ENCODE measurements at places on chromosomes 16 and 17.

DNA sequence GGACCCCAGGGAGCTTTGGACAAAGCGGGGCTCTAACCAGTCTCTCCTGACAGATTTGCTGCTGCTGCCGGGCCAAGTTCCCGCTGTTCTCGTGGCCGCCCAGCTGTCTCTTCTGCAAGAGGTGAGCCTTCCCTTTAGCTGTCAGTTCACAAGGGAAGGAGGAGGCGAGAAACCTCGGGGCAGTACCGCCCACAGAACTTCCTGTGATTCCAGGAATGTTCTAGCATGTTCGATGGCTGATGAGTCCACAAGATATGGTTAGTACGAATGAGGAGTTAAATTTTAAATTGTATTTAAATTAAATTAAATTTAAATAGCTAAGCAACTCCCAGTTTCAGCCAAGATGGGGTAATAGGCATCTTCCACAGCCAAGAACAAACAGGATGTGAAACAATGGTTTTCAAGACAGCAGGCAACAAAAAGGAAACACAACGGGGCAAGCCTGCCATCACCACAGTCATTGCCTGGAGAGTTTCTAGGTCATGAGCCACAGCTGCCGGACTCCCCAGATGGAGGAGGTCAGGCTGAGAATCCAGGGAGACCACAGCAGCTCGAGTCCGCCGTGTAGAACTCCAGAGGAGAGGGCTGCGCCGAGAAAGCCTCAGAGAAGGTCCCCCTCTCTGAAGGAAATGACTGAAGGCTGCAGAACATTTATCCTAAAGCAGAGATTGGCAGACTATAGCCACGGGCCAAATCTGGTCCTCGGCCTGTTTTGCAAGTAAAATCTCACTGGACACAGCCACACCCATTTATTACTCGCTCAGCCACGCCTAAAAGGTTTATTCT lies 9.5 kb upstream of the TCF25 start:
- DNase-seq, result no peak

- DNase-seq, result no peak
Observed at GRCh38 chr17:7403043-7403726, 712 bp downstream of the TMEM256 start.

DNA sequence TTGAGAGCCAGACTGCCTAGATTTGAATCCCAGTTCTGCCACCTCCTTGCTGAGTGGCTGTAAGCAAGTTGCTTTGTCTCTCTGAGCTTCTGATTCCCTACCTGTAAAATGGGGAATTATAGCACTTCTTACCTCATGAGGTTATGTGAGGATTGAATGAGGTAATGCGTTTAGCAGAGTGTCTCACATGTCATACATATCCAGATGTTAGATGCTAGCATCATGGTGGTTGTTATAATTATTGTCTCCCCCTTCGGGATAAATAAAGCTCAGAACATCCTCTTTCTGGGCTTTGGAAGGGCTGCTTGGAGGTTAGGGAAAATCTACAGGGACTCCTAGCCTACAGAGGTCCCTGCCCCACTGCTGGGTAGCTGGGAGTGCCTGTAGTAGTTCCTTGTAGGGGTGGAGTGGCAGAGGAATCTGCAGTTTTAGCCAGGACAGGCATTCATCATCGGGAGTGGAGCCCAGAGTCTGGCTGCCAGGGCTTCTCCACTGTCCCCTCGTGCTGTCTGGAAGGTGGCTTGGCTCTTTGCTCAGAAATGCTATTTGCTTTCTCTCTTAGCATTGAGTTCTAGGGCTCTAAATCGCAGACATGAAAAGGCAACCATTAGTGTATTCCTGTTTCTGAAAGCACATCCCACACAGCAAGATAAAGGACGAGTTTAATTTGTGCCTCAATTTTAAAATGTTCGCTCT lies 137.9 kb upstream of the CACNG3 start:
- DNase-seq, result no peak

- no peak for DNase-seq
Observed at GRCh38 chr17:12107905-12108304, 87.2 kb downstream of the MAP2K4 start.

Data from epithelial cell of proximal tubule (primary cell).